ENCODE measurements at places on chromosomes 6 and 20.

DNA sequence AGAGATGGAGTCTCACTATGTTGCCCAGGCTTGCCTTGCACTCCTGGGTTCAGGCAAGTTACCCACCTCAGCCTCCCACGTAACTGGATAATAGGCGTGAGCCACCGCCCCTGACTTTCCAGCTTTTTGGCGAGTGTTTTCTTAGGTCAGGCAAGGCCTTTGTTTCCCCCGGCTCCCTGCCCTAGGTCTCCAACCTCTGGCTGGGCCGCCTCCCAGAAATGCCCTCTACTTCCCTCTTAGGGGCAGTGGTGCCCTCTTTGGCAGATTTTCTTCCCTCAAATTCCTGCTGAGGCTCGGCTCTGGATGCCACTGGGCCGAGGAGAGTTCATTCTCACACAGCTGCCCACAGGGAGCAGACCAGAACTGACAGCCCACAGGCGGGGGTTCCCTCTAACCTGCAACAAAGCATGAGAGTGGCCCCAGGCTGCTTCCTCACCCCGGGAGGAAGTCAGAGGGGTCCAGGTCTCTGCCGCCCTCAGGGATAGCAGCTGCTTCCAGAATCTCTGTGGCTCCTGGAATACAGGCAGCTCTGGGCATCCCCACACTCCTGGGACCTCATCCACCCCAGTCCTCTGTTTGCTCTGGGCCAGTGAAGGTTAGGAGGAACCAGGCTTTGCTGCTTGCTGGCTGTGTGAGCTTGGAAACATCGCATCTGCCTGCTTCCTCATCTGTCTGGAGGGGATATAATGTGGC, 56.5 kb downstream of the TCP11 start:
- DNase-seq, result no peak

DNA sequence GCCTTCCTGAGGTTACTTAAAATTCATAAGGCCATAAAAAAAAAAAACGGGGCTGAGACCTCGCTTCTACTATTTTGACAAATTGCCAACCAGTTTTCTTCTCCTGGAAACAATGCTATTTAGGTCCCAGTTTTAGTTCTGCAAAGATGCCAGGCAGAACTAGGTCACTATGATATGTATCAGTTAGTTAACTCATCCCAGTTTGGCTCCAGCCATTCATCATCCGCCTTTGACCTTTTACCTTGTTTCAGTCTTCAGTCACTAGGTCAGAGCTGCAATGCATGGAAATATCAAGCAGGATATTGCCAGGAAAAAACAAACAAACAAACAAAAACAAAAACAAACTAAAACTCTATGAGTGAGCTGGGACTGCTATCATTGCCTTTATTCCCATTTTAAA, 29.8 kb upstream of the ENPP4 start:
- DNase-seq, result no peak

GRCh38 chr6:38118791-38119365, 299.4 kb downstream of the ZFAND3 start:
- DNase-seq, result no peak

- no peak for DNase-seq
These were observed 915 bp upstream of the C6orf47 start for GRCh38 chr6:31661262-31662123.

- DNase-seq, result peak; percentile 42
These were observed 366.5 kb downstream of the QKI start for GRCh38 chr6:163780994-163781393.
